ENCODE measurements at places on chromosomes 13 and 19.

GRCh38 chr19:49727217-49728030, 35.7 kb downstream of the TSKS start:
- no peak for DNase-seq

DNA sequence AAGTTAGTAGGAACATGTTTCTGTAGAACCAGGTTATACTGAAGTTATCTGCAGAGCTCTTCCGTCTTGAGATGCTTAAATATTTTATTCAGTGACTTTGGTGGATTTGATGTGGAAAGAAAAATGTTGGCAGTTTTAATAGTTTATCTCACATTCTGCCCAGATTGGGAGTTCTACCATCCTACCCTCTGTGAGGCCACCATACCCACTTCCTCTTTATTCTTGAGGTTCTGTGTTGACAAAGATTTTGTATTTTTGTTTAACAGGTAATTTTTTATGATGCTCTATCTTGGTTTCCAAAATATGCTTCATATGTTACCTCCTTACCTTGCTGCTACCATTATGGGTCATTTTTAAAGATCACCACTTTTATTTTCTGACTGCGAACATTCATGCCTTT, 156.2 kb upstream of the ATXN8OS start:
- no peak for DNase-seq

GRCh38 chr13:73248711-73249580, 190.1 kb downstream of the KLF5 start:
- no peak for DNase-seq

DNA sequence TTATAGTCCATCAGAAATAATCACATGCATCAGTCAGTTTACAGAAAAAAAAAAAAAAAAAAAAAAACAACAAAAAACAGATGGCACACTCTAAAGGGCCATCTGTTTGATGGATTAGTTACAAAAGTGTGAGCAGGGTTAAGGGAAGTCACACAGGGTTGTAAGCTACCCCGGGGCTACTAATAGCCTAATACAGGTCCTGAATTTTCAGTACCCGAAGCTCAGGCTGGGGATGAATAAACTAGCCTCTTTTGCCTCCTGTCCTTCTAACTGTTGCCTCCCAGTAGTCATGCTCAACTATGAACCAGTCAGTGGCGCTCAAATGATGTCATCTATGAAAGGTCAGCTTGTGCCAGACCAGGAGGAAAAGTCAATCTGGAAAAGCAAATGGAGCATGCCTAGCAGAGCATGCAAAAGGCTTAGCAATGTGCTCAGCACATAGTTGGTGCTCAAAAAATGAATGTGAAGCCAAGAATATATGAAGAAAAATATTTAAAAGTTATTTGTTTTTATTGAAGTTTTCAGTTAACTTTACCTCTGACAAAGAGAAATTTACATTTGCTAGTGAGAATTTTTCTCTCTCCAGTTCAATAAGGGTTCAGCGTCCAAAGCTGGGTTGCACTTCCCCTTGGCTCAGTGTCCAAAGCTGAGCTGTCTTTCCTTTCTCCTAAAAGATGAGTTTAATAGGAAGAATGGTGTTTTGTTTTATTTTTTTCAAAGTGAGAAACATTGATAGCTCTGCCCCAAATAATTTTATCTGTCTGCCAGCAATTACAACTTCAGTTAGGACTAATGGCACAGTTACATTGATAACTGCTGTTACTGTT, 30.8 kb upstream of the LRCH1 start:
- DNase-seq = no peak

DNA sequence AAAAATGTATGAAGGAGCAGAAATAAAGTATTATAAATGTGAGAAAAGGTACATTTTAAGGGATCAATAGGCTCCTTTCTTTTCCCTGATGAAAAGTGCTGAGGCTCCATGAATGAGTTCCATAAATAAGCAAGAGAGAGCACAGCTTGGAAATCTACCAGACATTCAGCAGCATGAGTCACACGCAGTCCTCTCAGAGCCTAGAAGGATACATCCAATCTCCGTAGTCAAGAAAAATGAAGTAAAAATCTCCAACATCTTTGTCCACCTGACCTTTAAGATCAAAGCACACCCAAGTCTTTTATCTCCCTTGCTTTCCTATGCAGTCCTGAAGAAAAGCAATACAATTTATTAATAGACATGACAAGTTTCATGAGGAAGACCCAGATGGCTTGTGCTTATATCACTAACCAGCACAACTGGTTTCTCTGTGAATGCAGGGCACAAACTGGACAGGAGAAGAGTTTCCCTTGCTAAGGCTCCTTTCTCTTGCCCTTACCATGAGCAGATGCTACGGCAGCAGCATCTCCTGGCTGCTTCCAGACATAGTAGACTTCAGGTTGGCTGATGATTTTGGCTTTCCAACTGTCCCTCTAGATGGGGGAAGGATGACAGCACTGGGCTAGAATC, 730.8 kb downstream of the EFNB2 start:
- no peak for DNase-seq

DNA sequence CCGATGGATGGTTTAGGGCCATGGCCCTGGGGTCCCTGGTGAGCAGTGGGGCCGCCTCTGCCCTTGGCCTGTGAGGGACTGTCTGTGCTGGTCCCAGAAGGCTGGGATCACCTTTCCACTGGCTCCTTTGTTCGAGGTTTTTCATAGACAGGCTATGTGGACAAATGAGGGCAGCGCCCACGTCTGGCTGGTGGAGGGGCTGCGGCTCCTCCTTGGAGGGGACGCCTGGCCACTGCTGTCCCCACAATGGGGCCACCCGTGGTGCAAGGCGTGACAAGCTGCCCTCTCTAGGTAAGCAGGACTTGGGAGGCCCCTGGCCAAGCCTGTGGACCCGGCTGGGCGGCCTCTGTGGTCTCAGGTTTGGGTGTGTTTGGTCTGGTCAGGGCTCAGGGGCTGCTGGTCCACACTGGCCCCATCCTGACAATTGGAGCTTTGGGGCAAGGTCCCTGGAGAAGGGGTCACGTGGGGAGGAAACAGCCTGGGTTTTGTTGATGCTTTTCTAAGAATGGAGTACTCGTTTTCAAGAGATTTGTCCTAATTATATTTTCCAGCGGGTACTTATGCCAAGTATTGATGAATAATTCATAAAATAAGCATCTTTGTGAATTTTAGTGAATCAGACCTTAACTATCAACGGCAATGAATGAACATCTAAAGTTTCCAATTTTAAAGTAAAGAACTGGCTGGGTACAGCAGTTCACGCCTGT, 33.3 kb downstream of the MCF2L start:
- no peak for DNase-seq

DNA sequence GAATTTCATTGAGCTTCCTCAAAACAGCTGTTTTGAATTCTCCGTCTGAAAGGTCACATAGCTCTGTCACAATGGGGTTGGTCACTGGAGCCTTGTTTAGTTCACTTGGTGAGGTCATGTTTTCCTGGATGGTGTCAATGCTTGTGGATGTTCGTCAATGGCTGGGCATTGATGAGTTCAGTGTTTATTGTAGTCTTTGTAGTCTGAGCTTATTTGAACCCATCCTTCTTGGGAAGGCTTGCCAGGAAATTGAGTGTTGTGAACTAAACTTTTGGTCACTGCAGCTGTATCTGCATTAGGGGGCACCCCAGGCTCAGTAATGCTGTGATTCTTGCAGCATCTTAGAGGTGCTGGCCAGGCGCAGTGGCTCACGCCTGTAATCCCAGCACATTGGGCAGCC, 22.0 kb downstream of the BLOC1S3 start:
- DNase-seq = no peak

DNA sequence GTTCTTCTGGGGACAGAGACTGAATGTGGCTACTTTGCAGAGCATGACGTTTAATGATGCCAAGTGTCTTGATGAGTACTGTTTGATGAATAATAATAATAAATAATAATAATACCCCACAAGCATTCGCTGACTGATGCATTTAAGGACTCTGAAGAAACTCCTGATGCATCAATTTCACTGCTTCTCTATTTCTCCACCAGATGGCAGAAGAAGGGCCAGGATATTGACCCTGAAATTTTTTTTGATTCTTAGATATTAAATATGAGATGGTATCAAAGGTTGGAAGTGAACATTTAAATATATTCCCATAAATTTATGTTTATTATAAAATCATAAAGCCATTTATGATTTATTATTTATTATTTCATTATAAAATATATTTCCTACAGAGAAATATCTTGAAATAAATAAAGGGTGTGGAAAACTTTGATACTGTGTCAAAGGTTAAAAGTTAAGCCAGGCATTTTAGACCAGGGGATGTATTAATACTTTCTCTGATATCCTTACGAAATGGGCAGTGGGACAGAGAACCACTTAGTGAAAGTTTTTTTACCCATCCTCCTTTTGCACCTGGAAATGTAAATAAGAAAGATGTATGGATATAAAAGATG, 170.9 kb downstream of the LACC1 start:
- no peak for DNase-seq

GRCh38 chr19:45791744-45792469, 738 bp downstream of the DMWD start:
- no peak for DNase-seq

- no peak for DNase-seq
These were observed 9.9 kb downstream of the LMTK3 start for GRCh38 chr19:48501494-48502349.

DNA sequence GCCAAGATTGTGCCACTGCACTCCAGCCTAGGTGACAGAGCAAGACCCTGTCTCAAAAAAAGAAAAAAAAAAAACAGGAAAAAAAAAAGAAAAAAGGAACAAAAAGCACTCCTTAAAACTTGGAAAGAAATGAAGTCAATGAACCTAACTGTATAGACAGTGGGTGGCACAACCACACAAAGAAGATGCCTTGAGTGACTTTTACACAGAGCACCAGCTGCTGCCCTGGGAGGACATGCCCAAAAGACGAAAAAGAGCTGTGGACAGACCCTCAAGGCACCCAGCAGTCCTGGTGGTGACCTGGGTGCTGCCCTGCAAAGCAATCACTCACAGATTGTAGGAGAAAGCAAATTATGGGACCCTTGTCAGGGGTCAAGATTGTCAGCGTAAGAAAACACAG, 5.9 kb upstream of the LAMP1 start:
- no peak for DNase-seq

- DNase-seq = no peak
These were observed 13.1 kb upstream of the CEACAM16 start for GRCh38 chr19:44685877-44686276.

GRCh38 chr13:28442839-28443238, 52.1 kb downstream of the FLT1 start:
- DNase-seq = no peak
